NCI-H1417 treated with DMSO at 0.1 percent for 48 hours (cell line): ENCODE measurements at places on chromosomes 12 and 14.

DNA sequence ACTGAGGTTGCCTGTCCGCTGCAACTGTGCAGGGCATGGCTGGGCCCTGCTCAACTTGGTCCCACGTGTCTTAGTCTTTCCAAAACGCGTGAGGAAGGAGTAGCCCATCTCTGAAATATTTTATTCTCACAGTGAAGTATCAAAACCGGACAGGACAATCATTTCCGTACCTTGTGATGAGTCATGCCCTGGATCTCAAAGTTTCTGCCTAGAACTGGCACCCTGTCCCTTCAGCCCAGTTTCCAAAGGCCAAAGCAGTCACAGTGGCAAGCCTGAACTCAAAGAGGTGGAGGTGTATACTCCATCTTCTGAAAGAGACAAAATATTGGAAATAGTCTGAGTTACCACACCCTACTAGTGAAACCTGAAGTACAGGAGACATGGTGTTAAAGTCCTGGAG lies 28.5 kb upstream of the SRGAP1 start:
- no peak for DNase-seq

- no peak for DNase-seq
Observed at GRCh38 chr12:52235001-52235764, 2.1 kb downstream of the KRT7 start.

DNA sequence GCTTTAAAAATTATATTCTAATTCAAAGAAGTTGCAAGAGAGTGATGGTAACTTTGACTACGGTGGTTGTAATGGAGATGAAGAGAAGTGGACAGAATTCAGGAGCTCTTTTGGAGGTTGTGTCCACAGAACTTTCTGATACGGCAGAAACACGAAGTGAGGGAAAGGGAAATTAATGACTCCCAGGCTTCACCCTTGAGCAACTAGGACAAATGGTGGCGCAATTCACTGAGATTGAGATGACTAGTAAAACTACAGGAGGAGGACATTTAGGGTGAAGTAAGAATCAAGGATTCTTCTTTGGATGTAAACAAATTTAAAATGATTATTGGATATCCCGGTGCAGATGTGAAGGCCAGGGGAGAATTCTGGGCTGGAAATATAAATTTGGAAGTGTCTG lies 212.6 kb downstream of the PTPRO start:
- no peak for DNase-seq

DNA sequence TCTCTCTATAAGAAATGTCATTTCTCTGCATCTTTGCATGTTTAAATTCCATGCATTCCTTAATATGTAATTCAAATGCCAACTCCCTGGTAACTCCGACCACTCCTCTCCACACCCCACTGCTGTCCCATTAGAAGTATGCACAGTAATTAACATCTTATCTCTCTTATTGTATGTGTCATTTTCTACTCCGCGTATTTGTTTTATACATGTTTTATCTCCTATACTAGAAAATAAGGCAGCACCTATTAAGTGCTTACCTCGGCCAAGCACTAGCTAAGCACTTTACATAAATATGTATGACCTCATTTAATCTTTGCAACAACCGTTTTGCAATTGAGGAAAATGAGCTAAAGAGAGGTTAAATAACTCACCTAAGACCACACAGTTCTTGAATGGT lies 469.8 kb downstream of the BCAT1 start:
- no peak for DNase-seq

DNA sequence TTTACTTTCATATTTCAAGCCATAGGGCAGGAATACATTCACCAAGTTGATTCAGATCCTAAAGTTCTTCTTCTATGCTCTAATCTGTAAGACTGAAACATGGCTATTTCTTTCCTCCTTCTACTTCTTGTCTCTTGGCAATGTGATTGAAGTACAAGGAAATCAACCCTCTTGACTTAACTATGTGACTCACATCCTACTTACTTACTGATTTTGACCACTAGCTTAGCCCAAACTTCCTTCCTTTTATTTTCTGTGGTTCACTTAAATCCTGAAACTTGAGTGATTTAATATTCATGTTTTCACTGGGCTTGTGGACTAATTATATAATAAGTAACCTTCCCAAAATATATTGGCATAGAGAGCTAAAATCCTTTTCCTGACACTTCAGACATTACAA lies 111.2 kb upstream of the NOVA1 start:
- DNase-seq, result no peak

- no peak for DNase-seq
Observed at GRCh38 chr12:25723336-25723735, 170.3 kb upstream of the LMNTD1 start.

GRCh38 chr12:68097386-68097785 lies 62.2 kb downstream of the IFNG start:
- DNase-seq, result no peak

GRCh38 chr12:119694111-119694510 lies 26.2 kb downstream of the PRKAB1 start:
- no peak for DNase-seq

DNA sequence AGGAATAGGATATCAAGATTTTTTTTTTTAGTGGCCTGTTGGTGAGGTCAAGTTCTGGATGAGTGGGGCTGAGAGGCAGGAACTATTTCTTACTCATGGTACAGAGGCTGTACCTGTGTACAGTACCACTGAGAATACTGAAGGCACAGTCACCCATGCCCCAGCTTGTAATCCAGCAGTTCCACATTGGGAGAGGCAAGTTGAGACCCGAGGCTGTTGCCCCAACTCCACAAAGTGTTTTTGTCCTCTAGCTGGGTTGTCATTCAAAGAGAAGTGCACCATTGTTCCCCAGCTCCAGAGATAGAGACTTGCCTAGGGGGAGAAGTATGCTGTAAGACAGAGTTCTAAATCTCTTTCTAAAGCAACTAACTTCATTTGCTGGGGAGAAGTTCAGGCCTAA lies 38.7 kb downstream of the ARID2 start:
- DNase-seq, result no peak

GRCh38 chr14:59240356-59240755 lies 51.9 kb downstream of the DAAM1 start:
- no peak for DNase-seq

GRCh38 chr12:4857472-4858291 lies 52.0 kb upstream of the KCNA1 start:
- peak; percentile 86 for DNase-seq

DNA sequence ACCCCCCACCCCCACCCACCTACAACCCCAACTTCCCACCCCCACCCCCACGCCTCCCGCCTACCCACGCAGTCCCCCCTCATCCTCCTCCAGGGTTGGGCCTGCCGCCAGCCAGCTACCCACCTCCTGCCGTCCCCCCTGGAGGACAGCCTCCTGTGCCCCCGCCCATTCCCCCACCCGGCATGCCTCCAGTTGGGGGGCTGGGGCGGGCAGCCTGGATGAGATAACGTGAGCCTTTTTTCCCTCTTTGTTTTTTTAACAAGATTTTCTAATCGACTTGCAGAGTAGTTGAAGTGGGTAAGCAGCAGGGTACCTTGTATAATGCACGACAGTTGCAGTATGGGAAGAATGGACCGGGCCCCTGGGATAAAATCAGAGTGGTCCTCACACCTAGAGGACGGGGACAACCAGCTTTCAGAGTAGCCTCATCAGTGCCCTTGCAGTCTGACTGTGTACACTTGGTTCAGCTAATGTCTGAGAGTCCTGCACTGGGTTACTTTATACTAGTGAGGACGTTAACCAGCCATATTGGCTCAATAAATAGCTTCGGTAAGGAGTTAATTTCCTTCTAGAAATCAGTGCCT lies 29.4 kb downstream of the CCNK start:
- no peak for DNase-seq

GRCh38 chr14:104724981-104725771 lies 1.1 kb downstream of the ADSS1 start:
- DNase-seq, result no peak

DNA sequence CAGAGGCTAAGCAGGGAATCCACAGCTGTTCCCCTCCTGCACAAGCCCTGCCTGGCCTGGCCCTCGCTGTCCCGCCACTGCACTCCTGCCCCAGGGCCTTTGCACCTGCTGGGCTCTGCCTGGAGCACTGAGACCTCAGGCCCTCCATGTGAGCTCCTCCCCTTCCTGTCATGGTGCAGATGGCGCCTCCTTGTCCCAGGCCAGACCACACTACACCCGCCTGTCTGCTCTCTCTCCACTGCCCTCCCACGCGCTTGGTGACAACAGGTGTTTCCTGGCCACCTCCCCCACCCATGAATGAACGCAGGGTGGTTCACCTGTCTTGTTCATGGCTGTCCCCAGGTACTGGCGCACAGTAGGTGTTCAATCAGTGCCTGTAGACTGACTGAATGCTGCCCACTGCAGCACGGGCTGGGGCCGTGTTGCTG lies 82.9 kb downstream of the NCOR2 start:
- DNase-seq, result no peak

GRCh38 chr14:99441157-99441870 lies 39.3 kb downstream of the SETD3 start:
- DNase-seq, result no peak

GRCh38 chr12:2466211-2466610 lies 328.6 kb upstream of the FKBP4 start:
- DNase-seq, result no peak

- DNase-seq, result no peak
Observed at GRCh38 chr12:9163392-9163791, 44.8 kb downstream of the PZP start.

GRCh38 chr12:29427964-29428363 lies 47.0 kb upstream of the ERGIC2 start:
- no peak for DNase-seq

- DNase-seq, result no peak
Observed at GRCh38 chr12:27999521-27999920, 27.0 kb upstream of the PTHLH start.

- DNase-seq, result no peak
Observed at GRCh38 chr14:35696575-35696974, 112.5 kb downstream of the RALGAPA1 start.

GRCh38 chr12:80484746-80485145 lies 40.7 kb downstream of the PTPRQ start:
- DNase-seq, result no peak

- DNase-seq, result no peak
Observed at GRCh38 chr14:76941946-76942805, 86.3 kb downstream of the IRF2BPL start.

- no peak for DNase-seq
Observed at GRCh38 chr12:30450226-30450625, 245.4 kb downstream of the IPO8 start.

DNA sequence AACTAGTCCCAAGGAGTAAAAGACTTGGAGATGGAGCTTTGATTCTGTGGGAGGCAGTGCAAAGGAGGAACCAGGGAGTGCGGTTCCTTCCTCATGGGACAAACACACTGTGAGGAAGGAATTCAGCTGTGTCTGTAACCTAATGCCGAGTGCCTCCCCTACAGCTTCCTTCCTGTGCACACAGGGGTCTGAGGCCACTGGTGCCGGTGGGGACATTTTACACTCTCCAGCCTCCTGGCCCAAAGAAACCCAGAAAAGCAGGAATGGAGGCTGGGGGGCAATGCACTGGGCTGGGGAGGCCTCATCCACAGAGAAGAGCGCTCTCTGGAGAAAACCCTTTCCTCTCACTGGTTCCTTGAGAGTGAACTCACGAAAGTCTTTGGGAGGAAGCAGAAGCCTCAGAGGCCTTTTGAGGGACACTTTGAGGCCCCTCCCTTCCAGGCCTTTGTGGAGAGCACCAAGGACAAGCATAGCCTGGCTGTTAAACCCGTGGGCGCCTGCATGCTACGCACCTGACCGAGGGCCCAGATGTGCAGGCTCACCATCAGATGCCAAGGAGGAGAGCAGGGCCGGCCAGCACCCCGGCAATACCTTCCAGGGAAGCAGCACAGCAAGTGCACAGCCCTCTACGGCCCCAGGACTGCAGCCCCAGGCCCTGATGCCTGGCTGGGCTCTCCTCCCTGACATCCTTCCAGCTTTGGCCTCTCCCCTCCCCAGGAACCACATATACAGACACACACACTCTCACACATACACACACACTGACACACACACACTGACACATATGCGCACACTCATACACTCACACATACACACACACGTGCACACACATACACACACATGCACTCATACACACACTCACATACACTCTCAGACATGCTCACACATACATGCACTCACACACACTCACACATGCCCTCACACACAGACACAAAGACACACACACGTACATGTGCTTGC lies 52.0 kb downstream of the NFKBIA start:
- no peak for DNase-seq

DNA sequence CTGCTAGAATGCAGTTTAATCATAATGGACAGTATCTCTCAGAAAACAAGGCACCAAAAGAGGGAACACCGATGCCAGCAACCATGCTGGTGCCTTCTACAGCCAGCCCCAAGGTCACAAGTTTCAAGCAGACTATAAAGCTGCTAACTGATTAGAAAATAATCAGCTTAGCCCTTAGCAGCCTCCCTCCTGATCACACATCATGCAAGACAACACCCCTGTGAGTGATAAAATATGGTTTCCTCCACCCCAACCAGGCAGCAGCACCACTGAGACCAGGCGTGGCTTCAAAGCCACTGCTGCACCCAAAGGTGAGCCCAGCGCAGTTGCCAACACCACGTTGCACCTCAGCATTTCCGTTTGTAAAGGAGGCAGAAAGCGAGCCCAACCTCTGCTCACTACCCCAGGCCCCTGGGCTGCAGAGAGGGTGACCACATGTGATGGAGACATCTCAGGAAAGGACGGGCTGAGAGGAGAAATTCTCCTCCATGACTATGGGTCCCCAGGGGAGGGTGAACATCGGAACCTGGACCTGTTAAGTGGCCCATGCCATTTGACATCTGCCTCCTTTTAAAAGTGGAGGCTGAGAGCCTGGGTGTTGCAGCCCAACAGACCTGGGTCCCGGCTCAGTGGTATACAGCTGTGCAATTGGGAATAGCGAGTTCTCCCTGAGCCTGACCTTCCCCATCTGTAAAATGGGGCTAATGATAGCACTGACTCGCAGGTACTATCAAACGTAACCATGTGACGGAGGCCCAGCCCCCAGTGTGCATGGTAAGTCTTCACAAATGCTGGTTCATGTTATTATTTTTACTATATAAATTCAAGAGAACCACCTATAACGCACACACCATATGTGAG lies 11.5 kb downstream of the ZFP36L1 start:
- DNase-seq, result no peak

DNA sequence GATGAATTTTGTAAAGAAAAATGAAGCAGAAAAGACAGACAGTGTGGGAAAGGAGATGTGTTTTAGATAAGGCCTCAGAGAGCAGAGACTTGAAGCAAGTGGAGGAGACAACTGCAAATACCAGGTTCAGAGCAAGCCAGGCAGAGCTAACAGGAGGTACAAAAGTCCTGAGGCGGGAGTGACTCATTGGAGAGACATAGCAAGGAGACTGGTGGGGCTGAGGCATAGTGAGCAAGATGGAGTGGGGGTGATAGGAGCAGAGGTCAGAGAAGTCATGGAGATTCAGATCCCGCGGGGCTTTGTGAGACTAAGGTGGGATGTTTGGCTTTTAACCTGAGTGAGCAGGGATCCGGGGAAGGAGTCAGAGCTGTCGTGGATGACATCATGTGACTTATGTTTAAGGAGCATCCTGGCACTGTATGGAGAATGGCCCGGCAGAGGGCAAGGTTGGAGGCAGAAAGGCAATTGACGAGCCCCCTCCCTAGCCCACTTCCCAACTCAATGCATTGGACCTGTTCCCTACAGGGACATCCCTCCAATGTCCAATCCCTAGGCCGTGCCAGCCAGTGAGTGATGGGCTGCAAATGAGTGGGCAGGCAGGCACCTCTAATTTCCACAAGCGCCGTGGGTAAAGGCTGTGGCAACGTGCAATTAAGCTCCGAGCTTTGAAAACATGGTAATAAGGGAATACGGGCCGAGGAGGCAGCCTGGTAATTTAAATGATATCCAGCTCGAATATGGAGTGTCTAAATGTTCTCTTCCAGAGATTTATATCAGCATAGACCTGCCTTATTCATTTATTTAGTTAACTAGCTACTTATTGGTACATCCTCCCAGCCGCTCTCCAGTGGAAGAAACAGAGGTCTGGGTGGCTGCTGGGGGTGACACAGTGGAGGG lies 206.8 kb upstream of the LHX5 start:
- no peak for DNase-seq
